ENCODE measurements at places on chromosomes 3 and 15.

DNA sequence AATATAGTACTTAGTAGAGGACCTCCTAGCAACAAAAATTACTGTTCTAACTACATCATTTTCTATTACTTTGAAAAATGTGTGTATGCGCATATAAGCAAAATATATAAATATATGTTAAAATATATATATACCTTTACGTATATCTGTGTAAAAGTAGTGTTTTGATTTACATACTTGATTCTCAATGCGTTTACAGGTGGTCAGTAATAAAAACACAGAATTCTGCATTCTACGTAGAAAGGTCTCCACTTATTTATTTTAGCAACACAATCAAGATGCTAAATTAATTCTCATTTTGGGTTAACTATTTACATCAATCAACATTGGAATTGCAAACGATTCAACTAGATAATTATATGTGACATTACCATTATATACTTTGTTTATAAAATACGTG lies 158.0 kb downstream of the ATG7 start:
- no peak for DNase-seq

DNA sequence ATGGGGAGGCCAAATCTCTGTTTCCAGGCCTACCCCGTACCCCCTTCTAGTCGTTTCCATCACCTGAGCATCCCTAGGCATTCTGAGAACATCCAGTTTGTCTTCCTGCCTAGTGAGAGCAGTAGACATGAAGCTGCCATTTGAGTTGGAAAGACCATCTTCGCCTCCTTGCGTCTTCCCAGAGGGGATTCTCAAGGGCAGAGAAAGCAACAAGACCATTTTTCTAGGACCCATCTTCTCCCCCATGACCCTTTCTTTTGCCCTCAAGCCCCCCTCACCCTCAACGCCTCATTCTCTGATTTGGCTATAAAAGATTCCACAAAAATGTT lies 148.7 kb upstream of the BHLHE40 start:
- no peak for DNase-seq

DNA sequence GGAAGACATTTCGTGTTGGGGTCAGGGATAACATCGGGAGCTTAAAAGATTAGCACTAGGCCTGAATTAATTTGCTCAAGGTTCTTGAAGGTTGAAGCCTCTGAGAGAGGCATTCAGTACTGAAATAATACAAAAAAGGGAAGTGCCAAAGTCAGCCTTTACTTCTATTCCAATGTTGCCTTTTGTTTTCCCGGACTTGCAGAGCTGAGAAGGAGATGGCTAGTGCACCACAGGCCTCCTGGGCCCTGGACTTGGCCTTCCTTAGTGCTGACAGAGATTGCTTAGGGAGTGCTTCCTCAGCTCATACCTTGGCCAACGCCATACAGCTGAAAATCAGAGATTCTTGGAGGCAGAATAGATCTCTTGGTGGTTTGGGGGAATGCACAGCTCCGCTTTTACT lies 333.6 kb upstream of the TBL1XR1 start:
- DNase-seq: no peak

DNA sequence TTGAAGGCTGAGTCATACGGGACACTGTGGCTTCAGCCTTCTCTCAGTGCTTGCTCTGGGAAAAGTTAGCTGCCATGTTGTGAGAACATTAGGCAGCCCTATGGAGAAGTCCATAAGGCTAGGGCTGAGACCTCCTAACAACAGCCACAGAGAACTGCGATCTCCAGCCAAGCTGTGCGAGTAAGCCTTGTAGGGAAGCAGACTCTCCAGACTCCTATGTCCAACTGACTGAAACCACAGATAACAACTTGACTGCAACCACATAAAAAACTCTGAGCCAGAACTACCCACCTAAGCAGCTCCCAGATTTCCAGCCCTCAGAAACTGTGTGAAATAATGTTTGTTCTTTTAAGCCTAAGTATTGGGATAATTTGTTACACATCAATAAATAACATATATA lies 40.7 kb downstream of the DENND6A start:
- DNase-seq: no peak

DNA sequence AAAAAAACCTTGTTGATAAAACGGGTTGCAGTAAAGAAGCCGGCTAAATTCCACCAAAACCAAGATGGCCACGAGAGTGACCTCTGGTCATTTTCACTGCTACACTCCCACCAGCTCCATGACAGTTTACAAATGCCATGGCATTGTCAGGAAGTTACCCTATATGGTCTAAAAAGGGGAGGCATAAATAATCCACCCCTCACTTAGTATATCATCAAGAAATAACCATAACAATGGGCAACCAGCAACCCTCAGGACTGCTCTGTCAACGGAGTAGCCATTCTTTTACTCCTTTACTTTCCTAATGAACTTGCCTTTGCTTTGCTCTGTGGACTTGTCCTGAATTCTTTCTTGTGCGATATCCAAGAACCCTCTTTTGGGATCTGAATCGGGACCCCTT lies 14.4 kb upstream of the CDC25A start:
- DNase-seq: no peak

- DNase-seq: no peak
Measured at GRCh38 chr3:52931889-52932288, 34.5 kb upstream of the STIMATE start.

DNA sequence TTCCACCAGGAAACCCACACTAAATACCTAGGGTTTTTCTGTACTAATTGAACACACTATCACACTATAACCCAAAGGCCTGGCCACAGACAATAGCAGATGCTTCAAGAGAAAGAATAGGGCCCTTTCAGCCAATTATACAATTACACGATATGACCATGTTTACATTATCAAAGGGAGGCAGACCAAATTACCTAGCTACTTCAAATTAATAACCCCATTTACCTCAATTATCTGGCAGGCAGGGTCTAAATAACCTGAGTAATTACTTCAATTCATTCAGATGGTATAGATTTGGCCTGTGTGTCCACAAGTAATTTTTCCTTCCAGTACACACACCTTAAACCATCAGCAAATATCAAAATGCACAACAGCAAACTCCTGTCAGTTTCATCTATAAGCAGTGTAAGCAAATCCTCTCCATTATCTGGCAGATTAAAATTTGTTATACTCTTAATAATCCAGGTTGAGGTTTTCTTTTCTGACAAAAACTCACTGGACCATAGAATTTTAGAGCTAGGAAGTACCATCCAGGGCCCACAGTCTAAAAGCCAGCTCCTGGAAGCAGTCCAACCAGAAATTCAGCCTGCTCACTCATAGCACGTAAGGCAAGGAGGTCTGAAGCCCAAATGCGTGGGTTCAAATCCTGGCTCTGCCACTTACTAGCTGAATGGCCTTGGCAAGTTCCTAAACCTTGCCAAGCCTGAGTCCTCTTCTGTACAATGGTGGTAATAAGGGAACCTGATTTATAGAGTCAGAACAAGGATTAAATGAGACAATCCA lies 51.8 kb downstream of the RFTN1 start:
- no peak for DNase-seq

DNA sequence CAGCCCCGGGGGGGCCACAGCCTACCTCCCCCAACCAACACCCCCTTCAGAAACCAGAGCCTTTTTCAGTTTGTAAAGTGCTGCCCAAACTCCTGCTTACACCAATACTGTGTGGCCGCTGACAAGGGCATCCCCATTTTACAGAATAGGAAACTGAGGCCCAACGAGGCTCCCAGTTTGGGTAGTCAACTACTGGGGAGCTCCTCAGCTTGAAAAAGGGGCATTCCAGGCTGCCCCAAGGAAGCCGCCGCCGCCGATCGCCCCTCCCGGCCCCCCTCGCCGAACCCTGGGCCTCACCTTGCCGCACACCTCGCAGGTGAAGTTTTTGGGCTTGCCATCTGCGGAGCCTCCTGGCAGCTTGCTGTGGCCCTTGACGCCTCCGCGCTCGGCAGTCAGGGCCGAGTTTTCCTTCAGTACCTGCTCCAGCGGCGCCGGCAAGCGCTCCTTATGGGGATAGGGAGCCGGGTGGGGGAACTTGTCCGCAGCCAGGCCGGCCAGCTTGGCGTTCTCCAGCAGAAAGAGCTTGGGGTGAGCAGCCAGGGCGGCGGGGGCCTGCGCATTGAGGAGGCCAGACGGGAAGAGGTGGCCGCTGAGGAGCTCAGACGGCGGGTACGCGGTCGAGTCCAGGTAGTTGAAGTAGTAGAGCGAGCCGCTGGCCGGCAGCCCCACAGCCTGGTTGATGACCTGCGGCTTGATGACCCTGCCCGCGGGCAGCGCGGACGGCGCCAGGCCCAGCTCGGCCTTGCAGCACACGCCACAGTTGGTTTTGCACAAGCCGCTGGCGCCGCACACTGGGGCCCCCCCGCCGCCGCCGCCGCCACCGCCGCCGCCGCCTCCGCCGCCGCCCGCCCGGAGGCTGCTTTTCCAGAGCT lies 1.4 kb downstream of the FEZF2 start:
- DNase-seq: no peak

GRCh38 chr3:58215317-58216025 lies 4.7 kb upstream of the DNASE1L3 start:
- no peak for DNase-seq

- no peak for DNase-seq
Measured at GRCh38 chr3:16496008-16496407, 17.5 kb downstream of the RFTN1 start.

GRCh38 chr15:39641191-39641889 lies 60.5 kb downstream of the THBS1 start:
- DNase-seq: no peak

- no peak for DNase-seq
Measured at GRCh38 chr3:31252216-31253185, 280.2 kb upstream of the STT3B start.

DNA sequence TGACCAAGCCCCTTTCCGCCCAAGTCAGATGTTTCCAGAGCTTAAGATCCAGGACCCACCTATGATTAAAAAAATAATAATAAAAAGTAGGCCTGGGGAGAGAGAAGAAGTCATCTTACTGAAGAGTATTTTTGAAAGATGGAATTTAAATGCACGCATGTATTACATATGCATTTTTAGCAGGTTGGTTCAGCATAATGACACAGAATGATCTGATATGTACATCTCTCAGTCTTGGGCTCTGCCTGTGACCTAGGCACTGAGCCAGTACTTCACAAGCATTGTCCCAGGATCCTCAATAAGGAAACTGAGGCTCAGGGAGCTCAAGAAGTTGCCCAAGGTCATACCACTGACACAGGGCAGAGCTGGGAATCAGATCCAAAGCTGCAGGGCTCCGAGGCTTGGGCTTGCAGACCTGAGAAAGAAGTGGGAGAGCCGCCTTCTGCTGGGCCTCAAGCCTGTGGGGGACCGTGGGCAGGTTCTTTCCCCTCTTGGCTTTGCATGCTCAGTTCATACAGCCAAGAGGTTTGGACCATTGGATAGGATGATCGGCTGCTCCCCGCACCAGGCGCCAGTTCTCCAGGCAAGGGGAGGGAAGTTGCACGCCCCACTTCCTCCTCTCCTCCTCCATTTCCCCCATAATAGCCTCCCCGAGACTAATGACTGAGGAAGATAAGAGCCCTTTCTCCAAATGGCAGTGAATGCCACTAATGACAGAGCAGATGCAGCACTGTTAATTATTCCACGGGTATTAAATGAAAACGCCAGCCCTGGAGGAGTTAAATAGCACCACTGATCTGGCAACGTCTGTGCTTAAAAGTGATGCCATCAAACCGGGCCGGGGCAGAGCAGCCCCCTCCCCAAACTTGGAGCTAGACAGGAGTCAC lies 6.9 kb downstream of the SLC6A1 start:
- DNase-seq: no peak

DNA sequence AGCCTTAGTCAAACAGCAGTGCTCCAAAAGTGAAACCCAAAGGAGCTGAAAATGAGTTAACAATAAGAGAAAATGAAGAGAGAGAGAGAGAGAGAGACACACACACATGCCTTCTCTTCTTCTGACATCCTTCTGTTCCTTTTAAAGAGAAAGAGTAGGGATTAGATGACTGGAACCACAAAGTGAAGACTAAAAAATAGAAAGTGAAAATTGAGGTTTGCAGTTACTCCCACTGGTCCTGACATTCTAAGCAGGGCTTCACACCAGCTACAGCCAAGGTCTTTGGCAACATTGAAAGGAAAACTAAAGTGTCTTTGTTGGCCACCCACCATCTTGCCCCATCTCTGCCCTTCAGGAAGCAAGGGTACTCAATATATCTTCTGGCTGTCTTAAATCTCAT lies 59.2 kb downstream of the USP50 start:
- no peak for DNase-seq

GRCh38 chr3:122151480-122151879 lies 32.0 kb upstream of the CASR start:
- no peak for DNase-seq

- DNase-seq: no peak
Measured at GRCh38 chr15:23572844-23573243, 7.4 kb downstream of the MKRN3 start.

- no peak for DNase-seq
Measured at GRCh38 chr15:32641517-32642059, at the start of gene SCG5. SCG5 (plus strand) TSS chr15:32641710; CDS start chr15:32643593, 1,883 bp downstream.

- no peak for DNase-seq
Measured at GRCh38 chr15:101318147-101318819, 23.2 kb upstream of the SNRPA1 start.

- DNase-seq: no peak
Measured at GRCh38 chr15:70442616-70443321, 320.6 kb downstream of the UACA start.

- DNase-seq: no peak
Measured at GRCh38 chr3:137770835-137771399, 6.8 kb downstream of the SOX14 start.

DNA sequence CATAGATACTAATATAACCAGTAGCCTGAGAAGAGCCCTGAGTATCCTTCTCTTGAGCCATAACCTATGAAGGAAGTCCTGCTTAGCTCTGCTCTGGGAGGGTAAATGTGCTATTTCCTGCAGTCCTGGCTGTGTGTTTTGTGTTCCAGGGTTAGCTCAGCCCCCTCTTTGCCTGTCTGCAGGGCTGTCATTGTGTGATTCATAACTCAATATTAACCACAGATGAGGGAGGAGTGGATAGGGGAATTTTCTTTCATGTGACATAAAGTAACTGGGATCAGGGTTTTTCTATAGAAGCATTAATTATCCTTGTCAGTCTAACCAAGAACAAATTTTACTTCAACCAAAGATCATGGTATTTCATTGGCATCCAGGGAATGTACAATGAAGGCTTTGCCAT lies 183.3 kb upstream of the ZBTB20 start:
- DNase-seq: no peak

DNA sequence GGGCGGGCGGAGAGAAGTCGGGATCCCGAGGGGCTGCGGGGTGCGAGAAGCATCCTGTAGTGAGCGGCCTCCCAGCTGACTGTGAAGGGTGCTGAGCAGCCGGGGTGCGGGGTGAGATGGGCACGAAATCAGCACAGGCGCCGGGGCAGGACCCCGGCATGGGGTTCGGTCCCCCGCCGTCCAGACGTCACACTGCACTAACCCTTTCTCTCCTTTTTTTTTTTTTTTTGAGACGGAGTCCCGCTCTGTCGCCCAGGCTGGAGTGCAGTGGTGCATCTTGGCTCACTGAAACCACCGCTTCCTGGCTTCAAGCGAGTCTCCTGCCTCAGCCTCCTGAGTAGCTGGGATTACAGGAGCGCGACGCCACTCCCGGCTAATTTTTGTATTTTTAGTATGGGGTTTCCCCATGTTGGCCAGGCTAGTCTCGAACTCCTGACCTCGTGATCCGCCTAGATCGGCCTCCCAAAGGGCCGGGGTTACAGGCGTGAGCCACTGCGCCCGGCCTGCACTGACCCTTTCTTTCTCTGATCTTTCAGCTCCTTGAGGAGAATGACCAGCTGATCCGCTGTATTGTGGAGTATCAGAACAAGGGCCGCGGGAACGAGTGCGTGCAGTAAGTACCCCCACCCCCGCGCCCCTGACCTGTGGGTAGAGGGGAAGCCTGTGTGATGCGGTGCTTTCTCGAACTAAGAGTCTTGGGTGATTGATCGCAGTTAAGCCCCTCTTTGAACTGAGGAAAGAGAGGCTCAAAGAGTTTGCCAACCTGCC lies 513 bp downstream of the SS18L2 start:
- DNase-seq: no peak
